ENCODE measurements at places on chromosomes 4 and X. TPM values are rescaled to one million over a fixed set of nuclear protein-coding genes. Genes with fewer than 3 reads are reported as not detected.

NDST4 gene
- not detected for total RNA-seq

HEPH gene
- total RNA-seq: 2.3 TPM

DNA sequence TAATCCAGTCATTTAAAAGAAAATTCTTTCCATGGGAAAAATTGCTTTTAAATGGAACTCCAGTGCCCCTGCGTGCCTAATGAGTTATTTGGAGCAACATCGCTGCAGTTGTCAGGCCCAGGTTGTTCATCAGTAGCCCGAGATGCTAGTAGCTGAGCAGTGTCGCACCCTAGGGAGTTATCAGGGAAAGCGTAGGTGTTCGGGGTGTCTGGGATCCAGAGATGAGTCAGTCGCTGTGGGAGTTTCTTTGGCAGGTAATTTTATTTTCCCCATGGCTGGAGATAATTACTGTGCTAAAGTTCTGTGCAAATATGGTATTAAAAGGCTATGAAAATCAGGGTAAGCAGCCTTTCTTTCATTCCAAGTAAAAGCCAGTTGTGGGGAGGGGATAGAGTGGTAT is 49.4 kb downstream of the ANXA3 start:
- H3K4me1 ChIP-seq: peaks cover 3% of the 10 kb centered on the region
- no peaks in the 10 kb centered on the region for H3K36me3 ChIP-seq
- no peak overlapping the region for H3K27ac ChIP-seq
- DNase-seq: peak; percentile 6

GRCh38 chr4:123297836-123298235 is 98.8 kb upstream of the SPRY1 start:
- H3K4me1 ChIP-seq: no peaks in the 10 kb centered on the region
- no peak overlapping the region for H3K4me3 ChIP-seq
- no peak overlapping the region for H3K27ac ChIP-seq
- H3K27me3 ChIP-seq: no peaks in the 10 kb centered on the region

DNA sequence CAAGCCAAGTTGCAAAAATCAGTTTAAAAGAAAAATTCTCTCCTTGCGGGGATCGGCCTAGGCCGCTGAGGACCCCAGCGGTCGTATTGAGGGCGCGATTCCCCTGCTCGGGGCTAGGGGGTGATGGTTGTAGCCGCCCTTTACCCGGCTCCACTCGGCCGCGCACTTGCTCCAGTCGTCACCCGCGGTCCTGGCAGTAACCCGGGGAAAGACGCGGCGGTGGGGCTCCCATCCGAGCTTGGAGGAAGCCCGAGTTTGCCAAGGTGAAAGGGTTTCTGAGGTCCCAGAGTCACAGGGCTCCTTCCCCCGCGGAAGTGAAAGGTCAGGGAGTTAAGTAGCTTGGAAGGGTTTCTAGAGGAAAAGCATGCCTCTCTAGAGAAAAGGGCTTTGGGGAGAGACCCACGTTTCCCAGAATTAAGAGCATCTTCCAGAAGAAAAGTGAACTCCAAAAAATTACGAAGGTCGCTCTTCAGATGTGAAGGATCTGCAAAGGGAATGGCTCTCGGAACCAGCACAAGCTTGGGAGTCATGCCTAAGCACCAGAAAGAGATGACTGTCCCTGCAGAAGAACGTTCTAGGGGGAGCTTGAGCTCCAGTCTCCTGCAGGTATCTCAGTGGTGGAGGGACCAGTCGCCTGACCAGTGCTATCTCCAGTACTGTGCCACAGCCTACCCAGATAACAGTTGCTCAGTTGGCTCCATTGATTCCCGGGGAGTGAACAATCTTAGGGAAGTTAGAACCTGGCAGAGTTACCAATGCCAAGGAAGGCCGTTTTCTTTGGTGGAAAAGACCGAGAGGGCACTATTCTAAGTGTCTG is 875 bp downstream of the LAP3 start:
- H3K27ac ChIP-seq: peak overlapping the region; percentile 83
- peak overlapping the region; percentile 76 for H3K4me3 ChIP-seq
- no peaks in the 10 kb centered on the region for H3K36me3 ChIP-seq
- DNase-seq: peak; percentile 50

GRCh38 chr4:43682551-43682950 is 766.1 kb downstream of the KCTD8 start:
- DNase-seq: no peak
- no peaks in the 10 kb centered on the region for H3K4me1 ChIP-seq
- no peaks in the 10 kb centered on the region for H3K36me3 ChIP-seq
- no peak overlapping the region for H3K4me3 ChIP-seq
- no peaks in the 10 kb centered on the region for H3K27me3 ChIP-seq

GRCh38 chrX:134807039-134807729 is 148.9 kb upstream of the PLAC1 start:
- no peaks in the 10 kb centered on the region for H3K36me3 ChIP-seq
- DNase-seq: peak; percentile 84
- peak overlapping the region; percentile 56 for H3K27ac ChIP-seq
- H3K4me3 ChIP-seq: no peak overlapping the region

- no peaks in the 10 kb centered on the region for H3K36me3 ChIP-seq
- no peak overlapping the region for H3K27ac ChIP-seq
- H3K4me1 ChIP-seq: no peaks in the 10 kb centered on the region
- DNase-seq: peak; percentile 35
Measured at GRCh38 chrX:74449322-74449936, 28.1 kb downstream of the SLC16A2 start.

- H3K27ac ChIP-seq: no peak overlapping the region
- DNase-seq: no peak
- no peaks in the 10 kb centered on the region for H3K4me1 ChIP-seq
- H3K4me3 ChIP-seq: no peak overlapping the region
- no peaks in the 10 kb centered on the region for H3K27me3 ChIP-seq
Measured at GRCh38 chr4:84573385-84574068, 9.4 kb upstream of the CDS1 start.

DNA sequence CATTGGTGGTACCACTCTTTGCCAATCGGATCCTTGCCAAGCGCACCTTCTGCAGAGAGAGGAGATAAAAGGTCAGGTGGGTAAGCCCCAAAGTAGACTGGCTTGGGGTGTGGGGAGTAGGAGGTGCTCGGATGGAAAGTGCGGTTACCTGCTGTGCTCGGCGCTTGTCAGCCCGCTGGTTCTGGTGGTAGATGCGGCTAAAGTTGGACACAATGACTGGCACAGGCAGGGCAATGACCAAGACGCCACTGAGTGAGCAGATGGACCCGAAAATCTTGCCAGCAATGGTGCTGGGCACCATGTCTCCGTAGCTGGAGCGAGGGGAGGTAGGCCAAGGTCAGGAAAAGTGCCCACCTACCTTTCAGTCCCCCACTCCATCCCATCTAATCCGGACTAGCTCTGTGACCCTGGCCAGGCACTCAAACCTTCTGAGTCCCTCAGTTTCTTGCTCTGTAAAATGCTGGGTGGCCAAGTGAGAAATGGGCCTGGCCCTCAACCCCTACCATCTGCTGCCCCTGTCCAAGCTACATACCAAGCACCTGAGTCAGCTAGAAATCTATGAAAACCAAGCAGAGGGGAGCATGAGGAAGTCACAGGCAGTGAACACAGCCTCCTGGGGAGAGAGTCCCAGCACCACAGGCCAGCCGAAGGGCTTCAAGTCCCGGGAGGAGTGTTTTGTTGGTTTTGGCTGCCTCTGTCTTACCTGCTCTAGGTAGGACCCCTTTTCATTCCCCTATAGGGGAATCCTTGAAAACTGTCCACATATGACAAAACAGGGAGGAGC is 4.7 kb downstream of the KCND1 start:
- H3K27ac ChIP-seq: no peak overlapping the region
- no peak overlapping the region for H3K4me3 ChIP-seq
- H3K36me3 ChIP-seq: no peaks in the 10 kb centered on the region
- no peaks in the 10 kb centered on the region for H3K27me3 ChIP-seq

- H3K36me3 ChIP-seq: peaks cover 4% of the 10 kb centered on the region
- peaks cover 2% of the 10 kb centered on the region for H3K4me1 ChIP-seq
Measured at GRCh38 chr4:39609454-39609931, 29.2 kb downstream of the SMIM14 start.
